ENCODE measurements at places on chromosomes 5 and 9.
A peak's percentile ranks its signal among the peaks of the same experiment; 100 is the strongest.

- no peak for DNase-seq
Measured at GRCh38 chr9:80615964-80616363, 1044.2 kb downstream of the TLE4 start.

GRCh38 chr5:111753884-111754589, 3.0 kb downstream of the NREP start:
- no peak for DNase-seq

DNA sequence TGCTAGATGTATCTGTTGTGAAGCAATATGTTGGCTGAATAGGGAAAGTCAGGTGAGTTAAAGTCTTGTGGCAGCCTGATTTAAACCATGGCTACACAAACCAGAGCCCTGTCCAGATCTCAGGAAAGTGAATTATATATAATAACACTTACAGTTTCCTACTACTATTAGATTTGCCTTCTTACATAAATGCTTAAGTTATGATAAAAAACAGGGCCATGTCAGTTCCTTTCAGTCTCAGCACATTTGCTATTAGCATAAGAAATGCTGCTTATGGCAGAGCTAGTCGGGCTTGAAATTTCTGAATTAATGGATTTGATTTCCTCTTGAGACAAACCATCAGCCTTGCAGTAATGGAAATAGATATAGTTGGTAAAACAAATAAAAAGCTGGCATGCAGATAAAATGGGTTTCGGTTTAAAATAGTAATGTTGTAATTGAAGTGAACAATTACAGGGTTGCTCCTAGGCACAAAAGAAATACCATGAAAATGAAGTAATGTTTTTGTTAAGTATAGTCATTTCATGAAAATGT, 664.2 kb upstream of the ZNF608 start:
- no peak for DNase-seq

DNA sequence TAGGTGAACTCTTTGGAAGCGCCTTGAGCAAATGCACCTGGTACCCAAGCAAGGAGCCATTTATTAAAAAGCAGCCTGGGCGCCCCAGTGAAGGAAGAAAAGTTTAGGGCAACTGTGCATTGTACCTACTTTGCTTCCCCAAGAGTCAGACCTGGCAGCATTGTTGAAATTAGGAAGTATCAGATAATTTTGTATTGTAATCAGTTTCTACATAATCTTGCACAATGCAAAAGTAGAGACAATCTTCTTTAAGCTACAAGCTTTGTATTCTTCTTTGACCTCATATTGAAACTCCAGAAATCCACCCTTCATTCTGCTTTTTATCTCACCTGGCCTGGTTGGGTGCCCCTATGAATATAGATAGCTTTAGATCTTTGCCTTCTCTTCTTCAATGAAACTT, 490.8 kb downstream of the RASEF start:
- no peak for DNase-seq

DNA sequence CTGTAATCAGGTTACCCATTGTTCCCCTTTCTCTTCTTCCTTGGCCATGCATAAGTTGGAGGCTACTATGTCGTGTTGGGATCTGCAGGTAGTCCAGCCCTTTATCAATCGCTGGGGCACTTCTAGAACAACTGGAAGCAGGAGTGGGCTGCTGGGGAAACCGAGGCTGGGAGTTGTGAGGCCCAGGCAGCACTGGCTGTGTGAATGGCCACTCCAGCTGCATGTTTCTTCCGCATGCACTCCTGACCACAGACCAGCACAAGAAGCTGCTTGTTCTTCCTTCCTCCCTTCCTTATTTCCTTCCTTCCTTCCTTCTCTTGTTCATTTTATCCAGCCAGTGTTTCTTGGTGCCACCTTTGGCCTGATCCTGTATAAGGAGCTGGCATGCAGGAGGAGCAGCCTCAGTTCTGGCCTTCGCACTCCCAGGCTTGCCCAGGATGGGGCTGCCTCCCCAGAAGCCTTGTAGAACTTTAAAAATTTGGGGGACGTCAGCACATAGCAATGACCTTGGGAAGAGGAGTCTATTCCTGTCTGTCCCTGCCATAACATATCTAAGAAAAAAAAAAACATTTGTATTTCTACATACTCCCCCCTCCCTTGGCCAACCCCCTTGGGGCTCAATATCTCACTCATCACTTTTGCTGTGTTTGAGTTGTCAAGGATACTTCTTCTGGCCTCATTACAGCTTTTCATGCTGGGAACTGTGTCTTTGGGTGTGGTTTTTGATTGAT, 20.8 kb upstream of the CXCL14 start:
- DNase-seq, result no peak

DNA sequence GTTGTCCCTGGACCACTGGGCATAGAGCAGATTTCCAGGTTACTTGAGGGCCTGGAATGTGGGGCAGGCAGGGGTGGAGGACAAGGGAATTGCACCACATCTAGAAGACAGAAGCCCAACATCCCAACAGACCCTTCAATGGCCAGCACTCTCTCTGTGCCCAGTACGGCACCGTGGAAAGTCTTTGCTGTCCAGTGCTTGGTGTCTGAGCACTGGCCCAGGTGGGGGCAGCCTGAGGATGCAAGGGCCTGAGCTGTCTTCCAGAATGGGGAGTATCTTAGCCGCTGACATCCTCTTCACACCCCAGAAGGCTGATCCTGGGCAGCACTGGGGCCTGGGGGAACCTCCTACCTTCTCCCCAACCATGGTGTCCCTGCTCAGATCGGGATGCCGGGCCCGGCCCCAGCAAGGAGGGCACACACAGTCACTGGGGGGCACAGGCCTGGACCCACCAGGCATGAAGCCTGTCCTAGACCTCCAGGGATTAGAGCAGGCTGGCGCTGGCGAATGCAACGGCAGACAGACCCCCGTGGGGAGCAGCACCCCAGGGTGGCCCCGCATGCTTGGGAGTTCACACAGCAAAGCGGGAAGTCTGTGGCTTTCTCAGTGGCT, 40.6 kb upstream of the OLFM1 start:
- DNase-seq, result no peak

DNA sequence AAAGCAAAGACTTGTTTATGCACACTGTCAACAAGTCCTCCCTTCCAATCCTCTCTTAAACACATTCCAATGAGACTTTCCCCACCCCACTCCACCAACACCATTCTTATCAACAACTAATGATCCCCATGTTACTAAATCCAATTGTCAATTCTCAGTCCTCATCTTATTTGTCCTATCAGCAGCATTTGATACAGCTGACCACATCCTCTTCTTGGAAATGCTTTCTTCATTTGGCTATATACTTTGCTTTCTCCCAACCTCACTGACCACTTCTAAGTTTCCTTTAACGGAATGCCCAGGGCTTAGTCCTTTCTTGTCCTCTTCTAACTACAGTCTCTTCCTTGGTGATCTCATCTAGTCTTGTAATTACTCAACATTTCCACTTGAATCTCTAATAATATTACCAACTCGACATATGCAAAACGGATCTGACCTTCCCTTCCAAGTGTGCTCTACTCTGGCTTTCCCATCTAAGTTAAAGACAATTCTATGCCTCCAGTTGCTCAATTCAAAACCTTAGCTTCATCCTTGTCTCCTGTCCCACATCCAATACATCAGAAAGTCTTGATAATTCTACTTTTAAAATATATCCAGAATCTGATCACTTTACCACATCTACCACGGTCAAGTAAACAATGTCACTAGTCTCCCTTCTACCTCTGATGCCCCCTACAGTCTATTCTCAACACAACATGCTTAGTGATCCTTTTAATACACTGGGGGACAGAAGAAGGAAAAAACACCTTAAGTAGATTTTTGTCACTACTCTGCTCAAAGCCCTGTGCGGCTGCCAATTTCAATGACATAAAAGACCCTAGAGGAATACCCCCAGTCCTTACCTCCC, 25.5 kb downstream of the AGTPBP1 start:
- DNase-seq, result no peak

- no peak for DNase-seq
Measured at GRCh38 chr5:2269656-2270055, 386.9 kb upstream of the IRX4 start.

- peak; percentile 91 for DNase-seq
Measured at GRCh38 chr5:75466006-75466716, 45.3 kb downstream of the CERT1 start.

DNA sequence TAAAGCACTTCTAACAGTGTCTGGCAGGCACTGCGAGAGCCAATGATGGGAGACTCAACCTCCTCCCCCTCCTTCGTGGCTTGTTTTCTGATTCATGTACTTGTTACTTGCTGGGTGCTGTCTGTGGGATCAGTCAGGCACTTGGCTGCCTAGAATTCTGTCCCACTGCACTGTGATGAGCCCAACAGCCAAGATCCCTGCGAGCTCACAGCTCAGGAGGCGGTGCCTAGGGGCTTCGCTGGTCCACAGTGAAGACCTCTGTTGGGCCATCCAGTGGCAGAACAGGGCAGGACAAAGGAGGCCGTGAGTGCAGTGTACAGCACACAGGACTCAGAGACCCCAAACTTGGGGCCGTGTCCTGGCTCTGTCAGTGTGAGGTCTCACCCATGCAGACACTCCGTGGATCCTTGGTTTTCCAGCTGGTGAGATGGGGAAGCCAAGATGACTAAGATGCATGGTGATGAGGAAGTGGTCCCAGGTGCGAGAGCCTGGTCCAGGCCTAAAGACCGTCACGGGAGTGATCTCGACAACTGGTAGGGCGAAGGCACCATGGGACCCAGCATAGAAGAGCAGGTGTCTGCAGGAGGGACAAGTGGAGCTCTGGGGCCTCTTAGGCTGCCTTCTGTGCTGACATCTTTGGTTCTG, 19.5 kb downstream of the MYMK start:
- DNase-seq, result no peak

GRCh38 chr9:76371901-76372300, 22.3 kb downstream of the RFK start:
- no peak for DNase-seq

DNA sequence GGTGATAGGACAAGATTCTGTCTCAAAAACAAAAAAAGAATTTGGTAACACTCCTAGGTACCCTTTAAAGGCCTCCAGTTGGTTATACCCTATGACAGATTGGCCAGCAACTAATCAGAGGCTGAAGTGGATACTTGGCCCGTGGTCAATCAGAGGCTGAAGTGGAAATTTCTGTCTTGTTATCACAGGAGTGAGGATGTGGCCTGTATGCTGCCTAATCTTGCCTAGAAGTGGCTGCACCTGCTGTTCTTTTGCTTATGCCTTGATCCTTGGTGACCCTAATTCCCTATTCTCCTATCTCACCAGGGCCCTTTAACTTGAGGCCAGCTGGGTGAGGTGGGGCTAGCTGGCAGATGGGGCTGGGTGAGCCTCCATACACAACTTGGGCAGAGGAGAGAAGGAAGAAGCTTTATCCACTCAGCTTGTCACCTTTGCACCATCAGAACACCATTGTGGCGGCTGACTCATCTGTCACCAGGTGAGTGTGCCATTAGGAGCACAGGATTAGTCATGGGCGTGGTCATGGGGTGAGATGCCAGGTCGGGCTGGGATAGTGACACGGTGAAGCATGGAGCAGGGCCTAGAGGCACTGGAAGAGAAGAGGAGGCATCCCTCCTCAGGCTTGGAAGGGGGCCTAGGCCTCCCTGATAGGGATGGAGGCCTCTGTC, 41.5 kb downstream of the SAR1B start:
- peak; percentile 23 for DNase-seq

DNA sequence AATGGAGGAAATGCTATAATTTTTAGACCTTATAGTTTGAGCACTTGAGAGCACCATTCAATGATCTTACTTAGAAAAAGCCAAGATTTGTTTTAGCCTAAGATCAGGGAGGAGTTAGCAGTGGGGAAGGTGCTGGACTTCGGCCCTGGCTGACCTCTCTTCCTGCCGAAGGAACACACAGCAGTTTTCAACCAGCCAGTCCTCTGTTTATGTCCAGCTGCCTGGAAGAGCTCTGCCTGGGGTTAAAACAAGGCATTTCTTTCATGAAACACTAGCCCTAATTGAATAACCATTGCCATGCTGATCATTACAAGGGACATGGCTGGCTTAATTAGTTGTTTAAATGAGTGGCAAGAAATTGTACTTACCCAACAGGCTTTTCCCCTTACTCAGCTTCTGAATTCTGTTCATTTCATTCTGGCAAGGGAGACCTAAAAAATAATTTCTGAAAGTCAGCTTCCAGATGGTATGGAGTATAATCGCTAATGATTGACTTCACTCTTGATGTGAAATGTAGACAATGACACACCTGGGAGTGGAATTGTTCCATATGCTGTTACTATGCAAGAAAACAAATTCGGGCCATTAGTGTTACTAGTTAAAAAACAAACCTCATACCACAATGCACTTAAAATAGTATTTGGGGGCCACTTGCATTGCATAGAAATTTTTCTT, 514.2 kb downstream of the SPOCK1 start:
- no peak for DNase-seq

DNA sequence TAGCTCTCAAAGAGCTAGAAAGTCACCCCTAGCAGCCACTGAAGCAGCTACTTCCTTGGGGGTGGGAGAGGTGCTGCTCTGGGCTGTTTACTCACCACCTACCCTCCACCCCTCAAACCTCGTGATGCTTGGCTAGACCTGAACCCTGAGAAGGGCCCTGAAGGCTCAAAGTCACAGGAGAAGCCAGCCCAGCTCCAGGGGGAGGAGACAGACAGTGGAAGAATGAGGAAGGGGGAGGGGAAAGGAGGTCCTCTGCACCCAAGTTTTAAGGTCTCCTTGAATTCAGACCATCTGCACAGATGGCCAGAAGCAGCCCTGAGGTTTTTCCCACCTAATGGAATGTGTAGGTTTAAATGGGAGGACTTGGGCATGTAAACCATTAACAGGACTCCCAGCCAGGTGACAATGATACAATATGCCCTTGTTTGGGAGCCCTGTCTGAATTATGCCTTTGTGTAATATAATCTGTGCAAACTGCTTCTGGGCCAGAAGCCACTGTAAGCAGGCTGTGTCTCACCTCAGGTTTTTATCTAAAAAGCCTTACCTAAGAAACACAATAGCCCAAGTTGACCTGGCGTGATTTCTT, 180.5 kb downstream of the PIK3R1 start:
- DNase-seq, result no peak

- DNase-seq, result no peak
Measured at GRCh38 chr5:88824892-88825583, 57.9 kb downstream of the MEF2C start.

DNA sequence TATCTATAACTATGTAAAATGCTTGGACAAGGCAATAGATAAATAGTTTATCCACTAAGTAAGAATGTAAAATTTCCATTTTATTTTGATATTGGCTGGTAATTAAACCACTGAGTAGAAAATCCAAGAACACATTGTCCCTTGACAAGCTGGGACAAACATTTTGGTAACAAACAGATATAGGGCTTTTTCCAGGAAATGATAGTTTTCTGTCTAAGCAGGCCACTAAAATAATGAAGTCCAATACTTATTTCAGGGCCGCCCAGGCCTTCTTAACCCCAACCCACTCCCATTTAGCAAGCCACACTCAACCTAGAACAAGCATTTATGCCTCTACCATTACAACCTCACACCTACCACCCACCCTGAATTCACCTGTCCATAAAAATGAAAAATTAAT, 368.6 kb downstream of the PRELID2 start:
- no peak for DNase-seq

- no peak for DNase-seq
Measured at GRCh38 chr9:133044661-133045060, 13.9 kb downstream of the GTF3C5 start.

- no peak for DNase-seq
Measured at GRCh38 chr9:130931508-130932254, 7.4 kb downstream of the FIBCD1 start.

- DNase-seq, result no peak
Measured at GRCh38 chr5:175025077-175025476, 300.7 kb downstream of the MSX2 start.
